Activated CD4-positive, alpha-beta T cell treated with anti-CD3 and anti-CD28 coated beads for 4 hours (primary cell): ENCODE measurements at places on chromosomes 11 and 22.

- DNase-seq, result no peak
These were observed 68.5 kb upstream of the PITPNB start for GRCh38 chr22:27987557-27987956.

- peak; percentile 60 for DNase-seq
These were observed 2.7 kb upstream of the NEAT1 start for GRCh38 chr11:65419772-65420481.

GRCh38 chr11:2794968-2795322, 90.6 kb downstream of the CDKN1C start:
- no peak for DNase-seq

GRCh38 chr11:32358729-32359128, 76.6 kb downstream of the WT1 start:
- DNase-seq, result no peak

DNA sequence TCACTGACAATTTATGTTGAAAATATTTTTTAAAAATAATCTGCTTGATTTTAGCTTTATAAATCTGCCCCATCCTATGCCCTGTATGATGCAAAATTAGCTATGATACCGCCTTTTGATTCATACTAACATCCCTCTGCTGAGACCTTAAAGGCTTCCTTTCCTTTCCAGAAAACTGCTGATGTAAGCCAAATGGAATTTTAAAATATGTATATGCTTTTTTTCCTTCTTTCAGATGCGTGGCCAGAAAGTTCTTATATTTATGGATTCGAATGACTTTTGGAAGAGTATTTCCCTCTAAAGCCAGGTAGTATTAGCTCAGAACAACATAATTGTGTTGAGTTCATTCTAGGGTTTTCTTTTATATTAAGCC, 34.5 kb downstream of the SFI1 start:
- no peak for DNase-seq

GRCh38 chr11:119924017-119924416, 195.0 kb upstream of the NECTIN1 start:
- no peak for DNase-seq

GRCh38 chr11:2453436-2453835, 8.6 kb downstream of the KCNQ1 start:
- DNase-seq, result no peak

DNA sequence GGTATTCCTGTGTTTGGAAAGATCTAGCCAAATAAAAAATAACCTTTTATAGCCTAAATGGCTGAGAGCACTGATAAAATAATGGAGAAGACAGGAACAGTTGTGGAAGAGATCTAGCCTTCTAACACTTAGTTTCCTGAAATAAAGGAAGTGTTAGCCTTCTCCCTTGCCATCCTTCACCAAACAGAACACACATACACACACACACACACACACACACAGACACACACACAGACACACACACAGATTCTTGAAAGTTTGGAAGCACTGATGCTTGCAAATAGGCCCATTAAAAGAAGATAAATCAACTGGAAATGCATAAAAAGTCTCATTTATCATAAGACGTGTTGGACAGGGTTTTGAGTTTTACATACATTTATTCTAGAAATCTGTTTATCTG, 37.5 kb downstream of the KIRREL3 start:
- no peak for DNase-seq

- no peak for DNase-seq
These were observed 35.9 kb downstream of the ZNF215 start for GRCh38 chr11:6962141-6962540.

GRCh38 chr11:104370478-104370877, 206.5 kb upstream of the PDGFD start:
- no peak for DNase-seq

DNA sequence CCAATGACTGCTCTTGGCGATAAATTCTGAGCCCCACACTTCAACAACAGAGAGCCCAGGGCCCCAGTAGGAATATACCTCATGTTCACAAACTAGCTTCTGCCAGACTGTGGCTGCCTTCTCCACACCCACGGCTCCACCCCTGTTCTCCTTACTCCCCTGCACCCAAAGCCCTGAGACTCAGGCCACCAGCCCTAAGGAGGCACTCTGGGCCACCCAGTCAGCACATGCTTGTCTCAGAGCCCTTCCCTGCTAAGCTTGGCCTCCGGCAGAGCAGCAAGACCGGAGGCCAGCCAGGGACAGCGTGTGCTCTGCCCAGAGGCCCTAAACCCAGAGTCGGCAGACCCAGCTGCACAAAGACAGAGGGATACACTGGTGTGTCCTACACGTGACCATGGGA, 27.9 kb downstream of the SPATA19 start:
- DNase-seq, result no peak

GRCh38 chr22:50282361-50283155, 12.4 kb upstream of the MAPK11 start:
- DNase-seq, result no peak

- DNase-seq, result no peak
These were observed 7.0 kb downstream of the UCP3 start for GRCh38 chr11:74001822-74002286.

GRCh38 chr22:44648821-44649565, 53.0 kb upstream of the PRR5 start:
- no peak for DNase-seq

DNA sequence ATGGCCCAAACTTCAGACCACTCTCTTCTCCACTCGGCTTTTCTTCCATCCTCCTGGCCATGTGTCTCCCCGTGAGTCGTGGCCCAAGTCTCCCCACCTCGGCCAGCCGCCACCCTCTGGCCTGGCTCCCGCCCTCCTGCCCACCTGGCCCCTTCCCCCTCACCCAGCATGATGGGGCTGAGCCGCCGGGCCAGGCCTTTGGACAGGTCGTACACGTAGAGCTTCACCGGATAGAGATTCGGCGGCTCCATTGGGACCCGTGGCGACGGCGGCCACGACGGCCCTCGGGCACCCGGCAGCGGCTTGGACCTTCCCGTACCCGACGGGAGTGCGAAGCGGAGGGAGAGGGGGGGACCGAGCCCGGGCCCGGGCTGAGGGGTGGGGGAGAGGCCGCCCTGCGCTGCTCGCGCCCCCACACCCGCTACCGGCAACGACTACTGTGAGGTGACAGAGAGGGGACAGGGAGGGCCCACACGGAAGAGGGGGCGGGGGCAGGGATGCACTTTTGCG, at the start of gene DESI1:
TSS of gene DESI1 (minus strand) at position 455 of the 510 bp plus-strand sequence. CDS start at position 251, 204 bp downstream.
- no peak for DNase-seq

- DNase-seq, result no peak
These were observed 83.2 kb downstream of the ST3GAL4 start for GRCh38 chr11:126438691-126439090.

DNA sequence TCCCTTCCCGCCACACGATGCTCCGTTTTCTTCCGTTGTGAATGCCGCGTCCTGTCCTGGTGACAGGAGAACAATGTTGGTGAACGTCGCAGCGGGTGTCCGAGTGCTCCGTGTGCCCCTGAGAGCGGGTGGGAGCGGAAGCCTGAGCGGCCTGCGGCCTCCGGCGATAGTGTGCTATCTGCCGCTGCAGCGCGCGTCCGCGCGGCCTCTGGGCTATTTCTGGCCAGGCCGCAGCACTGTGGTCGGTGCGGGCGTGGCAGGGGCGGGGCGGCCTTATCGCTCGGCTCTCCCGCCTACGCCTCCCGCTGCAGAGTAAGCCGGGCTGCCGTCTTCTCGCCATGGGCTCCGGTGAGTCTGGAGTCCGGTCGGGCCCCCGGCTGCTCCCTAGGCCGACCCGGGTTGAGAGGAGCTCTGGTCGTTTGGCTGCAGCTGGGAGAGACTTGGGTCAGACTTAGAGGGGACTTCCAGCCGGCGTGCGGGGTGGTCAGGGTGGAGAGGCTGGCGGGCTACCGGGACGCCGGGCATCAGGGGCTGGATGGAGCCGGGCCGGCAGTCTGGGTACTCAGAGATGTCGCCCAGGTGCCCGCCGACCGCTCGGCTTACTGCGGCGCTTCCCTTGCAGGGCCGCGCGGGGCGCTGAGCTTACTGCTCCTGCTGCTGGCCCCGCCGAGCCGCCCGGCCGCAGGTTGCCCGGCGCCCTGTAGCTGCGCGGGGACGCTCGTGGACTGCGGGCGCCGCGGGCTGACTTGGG, at the start of gene GP1BB:
TSS of gene GP1BB (plus strand) at position 308 of the 751 bp plus-strand sequence. CDS start at position 339, 31 bp downstream.
- no peak for DNase-seq

- DNase-seq, result no peak
These were observed 30.1 kb upstream of the FADD start for GRCh38 chr11:70173018-70173417.

DNA sequence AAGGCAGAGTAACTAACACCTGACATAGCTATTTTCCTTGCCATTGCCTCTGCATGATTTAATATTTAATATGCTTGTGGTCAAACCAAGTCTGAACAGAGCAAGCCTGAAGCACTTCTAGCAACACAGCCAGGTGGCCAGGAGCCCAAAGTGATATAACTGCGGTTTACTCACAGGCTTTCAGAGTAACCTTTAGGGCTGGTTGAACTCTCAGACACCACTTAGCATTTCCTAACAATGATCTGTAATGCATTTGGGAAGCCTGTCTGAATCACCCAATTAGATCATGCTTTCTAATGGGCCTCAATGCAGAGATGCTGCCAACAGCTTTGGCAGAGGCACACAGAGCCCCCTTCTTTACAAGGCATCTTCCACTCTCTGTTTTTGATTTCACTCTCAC, 96.1 kb downstream of the FDX1 start:
- no peak for DNase-seq

GRCh38 chr11:62923601-62924411, 2.6 kb upstream of the CHRM1 start:
- DNase-seq, result no peak

- no peak for DNase-seq
These were observed 79.0 kb downstream of the MED15 start for GRCh38 chr22:20586403-20586745.

GRCh38 chr11:126512741-126513715, 157.5 kb downstream of the ST3GAL4 start:
- DNase-seq, result no peak

GRCh38 chr11:128619540-128620308, 32.4 kb upstream of the ETS1 start:
- no peak for DNase-seq

- DNase-seq, result no peak
These were observed 18.0 kb upstream of the E2F8 start for GRCh38 chr11:19258641-19259230.

DNA sequence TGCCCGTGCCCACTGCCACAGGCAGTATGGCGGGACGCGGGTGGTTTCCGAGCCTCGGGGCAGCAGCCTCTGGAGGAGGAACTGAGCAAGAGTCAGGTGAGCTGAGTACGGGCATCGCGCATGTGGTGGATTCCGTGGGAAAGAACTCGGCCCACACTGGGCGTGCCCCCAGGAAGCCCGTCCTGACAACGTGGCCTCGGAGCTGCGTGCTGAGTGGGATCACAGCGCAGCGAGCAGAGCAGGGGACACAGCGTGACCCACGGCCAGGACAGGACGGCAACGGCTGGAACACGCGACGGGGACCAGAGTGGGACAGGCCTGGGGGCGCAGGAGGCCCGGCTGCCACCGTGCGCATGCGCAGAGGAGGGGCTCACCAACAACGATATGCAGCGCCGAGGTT, 36.8 kb downstream of the CERK start:
- no peak for DNase-seq

DNA sequence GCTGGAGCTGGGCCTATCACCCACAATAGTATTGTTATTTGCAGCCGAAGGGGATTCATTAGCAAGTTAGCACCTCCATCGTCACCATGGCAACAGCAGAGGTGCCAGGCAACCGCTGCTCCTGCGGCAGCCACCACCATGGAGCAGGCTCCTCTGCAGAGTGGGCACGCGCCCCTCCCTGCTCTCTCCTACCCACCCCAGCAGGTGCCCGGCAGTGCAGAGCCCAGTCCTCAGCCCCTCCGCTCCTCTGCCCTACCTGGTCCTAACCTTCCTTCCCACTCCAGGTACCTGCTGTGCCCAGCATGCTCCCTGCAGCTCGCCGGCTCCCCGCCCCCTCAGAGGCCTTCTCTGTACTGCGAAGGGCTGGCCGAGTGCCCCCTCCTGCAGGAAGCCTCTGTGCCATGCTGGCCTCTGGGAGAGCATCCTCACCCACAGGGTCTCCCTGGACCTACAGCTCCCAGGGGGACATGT, 3.6 kb downstream of the DUSP8 start:
- no peak for DNase-seq

GRCh38 chr11:20027556-20028013, 132.7 kb downstream of the DBX1 start:
- DNase-seq, result no peak

DNA sequence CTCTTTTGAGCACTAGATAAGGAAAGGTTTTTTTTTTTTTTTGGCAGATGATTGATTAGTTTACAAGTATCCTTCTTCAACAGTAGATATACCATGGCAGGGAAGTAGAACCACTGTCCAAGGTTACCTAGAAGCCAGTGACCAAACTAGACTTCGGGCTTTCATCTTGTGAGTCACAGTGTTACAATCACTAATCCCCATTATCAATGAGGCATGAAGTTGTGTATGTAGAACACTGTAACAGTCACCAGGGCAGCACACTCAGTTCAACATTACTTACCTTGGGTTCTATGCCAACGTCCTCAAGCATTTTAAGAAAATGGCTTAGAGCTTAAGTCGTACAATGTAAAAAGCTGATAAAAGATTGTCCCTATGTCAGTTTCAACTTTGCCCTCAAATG, 430.9 kb downstream of the ETS1 start:
- DNase-seq, result no peak

DNA sequence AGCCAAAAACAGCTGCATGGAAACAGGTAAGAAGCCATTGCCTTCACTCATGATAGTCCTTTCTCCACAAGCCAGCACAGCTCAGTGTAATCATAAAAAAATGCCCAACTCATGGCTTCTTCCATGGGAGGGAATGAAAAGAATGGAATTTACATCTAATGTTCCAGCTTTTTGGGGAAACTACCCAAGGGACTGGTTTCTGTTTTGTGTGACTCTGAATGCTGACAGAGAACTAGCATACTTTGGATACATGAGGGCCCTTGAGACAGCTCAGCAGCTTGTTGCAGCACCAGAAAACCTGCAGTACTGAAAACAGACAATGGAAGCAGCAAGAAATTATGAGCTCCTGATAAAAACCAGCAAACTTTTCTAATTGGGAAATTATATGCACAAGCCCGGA, 24.2 kb upstream of the HORMAD2 start:
- no peak for DNase-seq

GRCh38 chr22:19845054-19845722, 9.5 kb downstream of the GNB1L start:
- DNase-seq, result no peak

- no peak for DNase-seq
These were observed 396 bp upstream of the CFAP300 start for GRCh38 chr11:102046841-102047240.

GRCh38 chr11:95058621-95059020, 8.1 kb upstream of the SRSF8 start:
- no peak for DNase-seq

- no peak for DNase-seq
These were observed 20.3 kb downstream of the CCDC83 start for GRCh38 chr11:85875505-85875904.

- no peak for DNase-seq
These were observed 11.2 kb upstream of the DGKZ start for GRCh38 chr11:46335890-46336562.

- DNase-seq, result no peak
These were observed 14.7 kb downstream of the LAYN start for GRCh38 chr11:111555255-111555654.

- no peak for DNase-seq
These were observed 23.5 kb downstream of the FZD4 start for GRCh38 chr11:86931548-86932258.
